Activated CD4-positive, alpha-beta T cell treated with anti-CD3 and anti-CD28 coated beads, Interleukin-2, amount 50 U/mL, for 24 hours (primary cell): ENCODE measurements at places on chromosomes 1 and 21.

GRCh38 chr1:152000964-152001630 is 7.4 kb upstream of the S100A10 start:
- no peak for DNase-seq

DNA sequence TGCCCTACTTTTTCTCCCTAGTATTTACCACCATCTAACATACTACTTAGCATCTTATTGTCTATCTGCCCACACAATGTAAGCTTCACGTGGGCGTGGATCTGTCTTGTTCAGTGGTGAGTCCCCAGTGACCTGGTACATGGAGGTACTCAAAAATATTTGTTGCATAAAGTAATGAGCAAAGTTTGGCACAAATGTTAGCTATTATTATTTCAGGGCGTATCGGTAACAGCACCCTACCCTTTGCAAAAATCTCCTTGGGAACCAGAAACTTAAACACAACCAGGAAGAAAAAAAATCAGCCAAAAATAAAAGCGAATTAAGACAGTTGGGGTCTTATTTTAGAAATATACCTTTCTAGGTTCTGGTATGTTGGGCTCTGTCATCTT is 454 bp upstream of the NENF start:
- DNase-seq: no peak

DNA sequence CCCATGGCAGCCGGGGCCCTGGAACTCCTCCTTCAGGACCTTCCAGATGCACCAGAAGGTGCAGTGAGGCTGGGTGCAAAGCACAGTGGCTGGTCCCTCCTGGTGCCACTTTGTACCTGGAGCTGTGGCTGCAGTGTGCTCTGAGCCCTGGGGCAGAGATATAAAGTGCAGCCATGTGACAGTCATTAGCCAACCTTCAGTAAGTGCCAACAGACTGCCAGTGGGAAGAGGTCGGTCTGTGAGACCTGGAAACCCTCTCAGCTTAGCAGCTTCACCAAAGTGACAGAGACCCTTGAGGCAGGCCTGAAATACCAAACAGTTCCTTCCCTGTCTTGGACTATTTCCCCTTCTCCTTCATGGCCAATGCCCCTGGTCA is 26.7 kb upstream of the NGF start:
- no peak for DNase-seq

DNA sequence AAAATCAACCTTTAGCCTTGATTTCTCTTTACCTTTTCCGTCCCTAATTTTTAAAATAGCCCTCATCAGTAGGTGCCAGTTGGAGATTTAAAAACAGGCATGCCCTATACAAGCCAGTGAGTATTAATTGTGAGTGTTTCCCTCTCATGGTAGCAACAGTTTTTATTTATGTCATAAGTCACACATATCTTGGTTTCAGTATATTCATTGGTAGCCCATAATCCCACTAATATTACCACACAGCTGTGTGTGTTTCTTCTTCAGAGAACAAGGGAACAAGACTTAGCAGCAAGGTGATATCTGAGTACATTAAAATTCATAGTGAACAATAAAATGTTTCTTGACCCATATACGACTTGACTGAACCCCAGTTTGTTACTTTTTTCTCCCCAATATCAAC is 68.6 kb upstream of the HSPA13 start:
- no peak for DNase-seq

DNA sequence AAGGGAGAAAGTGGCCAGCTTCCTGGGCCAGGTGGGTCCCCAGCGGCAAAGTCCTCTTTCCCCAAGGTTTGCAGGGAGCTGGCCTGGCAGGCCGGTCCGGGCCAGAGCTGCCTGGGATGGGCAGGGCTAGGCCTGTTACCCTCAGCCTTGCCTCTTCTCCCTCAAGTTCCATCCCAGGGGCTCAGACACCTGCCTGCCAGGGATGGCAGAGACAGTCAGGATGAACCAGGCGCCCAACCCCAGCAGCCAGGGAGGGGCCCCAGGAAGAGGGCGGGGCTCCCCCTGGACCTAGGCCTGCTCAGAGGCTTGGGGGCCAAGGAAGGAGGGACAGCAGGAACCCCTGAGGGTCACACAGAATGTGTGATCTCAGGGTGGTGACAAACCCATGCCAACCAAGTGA is 120.6 kb downstream of the CASZ1 start:
- no peak for DNase-seq

DNA sequence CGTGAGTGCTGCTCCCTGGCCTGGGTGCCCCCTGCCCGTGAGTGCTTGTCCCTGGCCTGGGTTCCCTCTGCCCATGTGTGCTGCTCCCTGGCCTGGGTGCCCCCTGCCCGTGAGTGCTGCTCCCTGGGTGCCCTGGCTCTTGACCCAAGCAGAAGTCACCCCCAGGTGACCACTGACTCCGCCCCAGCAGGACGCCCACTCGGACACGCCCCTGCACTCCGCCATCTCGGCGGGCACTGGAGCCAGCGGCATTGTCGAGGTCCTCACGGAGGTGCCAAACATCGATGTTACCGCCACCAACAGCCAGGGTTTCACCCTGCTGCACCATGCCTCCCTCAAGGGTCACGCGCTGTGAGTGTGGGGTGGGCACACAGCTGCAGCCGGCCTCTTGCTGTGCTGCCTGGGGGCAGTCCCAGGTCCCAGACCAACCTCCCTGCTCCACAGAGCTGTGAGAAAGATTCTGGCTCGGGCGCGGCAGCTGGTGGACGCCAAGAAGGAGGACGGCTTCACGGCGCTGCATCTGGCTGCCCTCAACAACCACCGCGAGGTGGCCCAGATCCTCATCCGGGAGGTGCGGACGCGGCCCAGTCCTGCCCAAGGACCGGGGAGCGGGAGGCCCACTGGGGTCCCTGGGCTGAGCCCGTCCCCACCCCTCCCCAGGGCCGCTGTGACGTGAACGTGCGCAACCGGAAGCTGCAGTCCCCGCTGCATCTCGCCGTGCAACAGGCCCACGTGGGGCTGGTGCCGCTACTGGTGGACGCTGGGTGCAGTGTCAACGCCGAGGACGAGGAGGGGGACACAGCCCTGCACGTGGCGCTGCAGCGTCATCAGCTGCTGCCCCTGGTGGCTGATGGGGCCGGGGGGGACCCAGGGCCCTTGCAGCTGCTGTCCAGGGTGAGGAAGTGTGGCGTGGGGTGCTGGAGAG is 3.9 kb upstream of the MMP23B start:
- DNase-seq: no peak

DNA sequence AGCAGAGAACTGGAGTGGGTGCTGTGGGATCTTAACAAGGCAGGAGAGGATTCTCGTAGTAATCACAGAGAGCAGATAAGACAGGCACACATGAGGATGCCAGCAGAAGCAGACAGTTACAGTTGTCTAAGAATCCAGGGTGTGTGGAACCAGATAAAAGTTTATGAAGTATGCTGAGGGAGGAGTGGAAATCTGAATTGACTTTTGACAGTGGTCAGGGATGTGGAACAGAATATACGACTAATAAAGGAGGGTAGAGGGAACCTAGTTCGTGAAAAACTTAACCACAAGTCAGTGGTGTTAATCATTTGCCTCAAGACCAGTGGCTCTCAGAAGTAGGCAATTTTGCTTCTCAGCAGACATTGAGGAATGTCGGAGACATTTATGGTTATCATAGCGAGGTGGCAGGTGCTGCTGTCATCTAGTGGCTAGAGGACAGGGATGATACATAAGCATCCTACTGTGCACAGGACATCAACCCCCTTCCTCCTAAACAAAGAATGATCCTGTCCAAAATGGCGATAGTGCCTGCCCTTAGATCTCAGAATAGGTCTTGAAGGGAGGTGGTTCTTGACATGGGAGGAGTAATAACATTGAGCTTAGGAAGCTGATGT is 3.0 kb downstream of the LRRC8D start:
- DNase-seq: no peak

- DNase-seq: no peak
These were observed 31.8 kb downstream of the SDCCAG8 start for GRCh38 chr1:243287652-243288051.

DNA sequence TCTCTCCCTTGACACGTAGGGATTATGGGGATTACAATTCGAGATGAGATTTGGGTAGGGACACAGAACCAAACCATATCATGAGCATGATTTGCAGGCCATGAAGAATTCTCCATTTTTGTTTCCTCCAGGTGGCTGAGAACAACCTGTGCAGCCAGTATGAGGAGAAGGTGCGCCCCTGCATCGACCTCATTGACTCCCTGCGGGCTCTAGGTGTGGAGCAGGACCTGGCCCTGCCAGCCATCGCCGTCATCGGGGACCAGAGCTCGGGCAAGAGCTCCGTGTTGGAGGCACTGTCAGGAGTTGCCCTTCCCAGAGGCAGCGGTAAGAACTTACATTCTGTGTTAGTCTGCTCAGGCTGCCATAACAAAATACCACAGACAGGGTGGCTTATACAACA is 9.7 kb downstream of the MX1 start:
- DNase-seq: no peak

- DNase-seq: no peak
These were observed 26.8 kb upstream of the CADM3 start for GRCh38 chr1:159144571-159144970.

GRCh38 chr1:228889289-228889688 is 154.0 kb downstream of the RHOU start:
- DNase-seq: no peak

GRCh38 chr1:206925106-206925736 is 3.5 kb upstream of the FCMR start:
- no peak for DNase-seq

DNA sequence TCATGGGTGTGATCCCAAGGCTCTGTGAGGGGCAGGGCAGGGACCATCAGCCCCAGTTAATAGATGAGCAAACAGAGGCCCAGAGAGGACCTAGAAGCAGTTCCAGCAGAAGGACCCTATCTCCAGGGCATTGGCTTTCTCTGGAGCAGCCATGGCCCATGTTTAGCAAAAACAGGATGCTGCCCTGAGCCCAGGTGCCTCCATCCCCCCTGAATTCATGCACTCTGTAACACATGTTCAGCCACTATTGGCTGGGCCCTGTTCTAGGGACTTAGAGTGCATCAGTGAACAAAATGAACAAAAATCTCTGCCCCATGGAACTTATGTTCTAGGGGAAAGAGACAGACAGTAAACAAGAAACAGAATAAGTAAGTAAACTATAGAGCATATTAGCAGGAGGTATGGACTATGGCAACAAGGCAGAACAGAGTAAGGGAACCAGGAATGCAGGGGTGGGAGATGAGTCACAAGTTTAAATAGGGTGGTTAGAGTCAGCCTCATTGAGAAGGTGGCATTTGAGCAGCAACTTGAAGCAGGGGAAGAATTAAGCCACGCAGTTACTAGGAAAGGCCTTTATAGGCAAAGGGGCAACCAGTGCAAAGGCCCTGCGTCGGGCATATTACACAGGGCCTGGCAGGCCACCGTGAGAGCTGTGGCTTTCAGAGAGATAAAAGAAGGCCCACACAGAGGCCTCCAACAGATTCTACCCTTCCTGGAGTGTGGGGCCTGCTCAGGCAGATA is 185.9 kb upstream of the EDN2 start:
- DNase-seq: no peak

DNA sequence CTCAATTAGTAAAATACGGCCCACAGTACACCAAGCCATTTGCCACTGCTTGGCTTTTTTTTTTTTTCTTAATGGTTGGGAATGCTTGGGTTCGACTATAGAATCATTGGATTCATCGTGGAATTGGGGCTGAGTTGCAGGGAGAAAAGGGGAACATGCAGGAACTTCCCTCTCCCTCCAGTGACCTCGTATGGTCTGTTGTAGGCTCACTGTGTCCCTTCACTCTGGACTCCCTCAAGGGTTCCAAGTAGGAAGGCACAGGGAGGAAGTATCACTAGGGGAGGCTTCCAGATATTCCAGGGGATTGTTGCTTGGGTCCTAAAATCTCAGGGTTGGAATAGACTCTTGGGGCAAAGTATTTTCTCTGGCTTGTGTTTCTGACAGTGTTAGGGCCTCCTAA is 24.5 kb downstream of the PPFIA4 start:
- DNase-seq: no peak

DNA sequence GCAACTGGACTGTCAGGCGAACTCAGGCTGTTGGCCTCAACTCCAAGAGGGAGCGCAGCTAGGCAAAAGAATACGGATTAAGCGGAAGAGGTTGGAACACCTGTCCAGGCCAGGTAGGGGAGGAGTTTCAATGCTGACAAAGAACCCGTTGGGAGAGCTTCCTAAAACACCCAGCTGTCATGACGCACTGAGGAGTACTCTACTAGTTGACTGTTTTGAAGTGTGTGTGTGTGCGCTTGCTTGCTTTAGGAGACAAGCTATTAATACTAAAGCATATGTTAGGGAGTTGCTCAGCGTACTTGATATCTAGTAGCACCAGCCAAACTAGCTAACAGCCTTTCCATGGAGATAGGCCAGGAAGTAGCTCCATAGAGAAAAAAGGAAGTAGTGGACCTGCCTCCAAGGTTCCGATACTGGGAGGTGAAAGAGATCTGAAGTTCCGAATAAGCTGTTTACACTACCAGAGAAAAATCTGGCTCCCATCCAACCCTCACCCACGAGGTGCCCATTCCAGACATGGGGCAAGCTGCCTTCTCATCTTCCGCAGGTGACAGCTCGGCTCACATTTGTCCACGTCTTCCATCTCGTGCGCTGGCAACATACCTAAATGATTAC is 974 bp upstream of the FNBP1L start:
- DNase-seq: no peak

DNA sequence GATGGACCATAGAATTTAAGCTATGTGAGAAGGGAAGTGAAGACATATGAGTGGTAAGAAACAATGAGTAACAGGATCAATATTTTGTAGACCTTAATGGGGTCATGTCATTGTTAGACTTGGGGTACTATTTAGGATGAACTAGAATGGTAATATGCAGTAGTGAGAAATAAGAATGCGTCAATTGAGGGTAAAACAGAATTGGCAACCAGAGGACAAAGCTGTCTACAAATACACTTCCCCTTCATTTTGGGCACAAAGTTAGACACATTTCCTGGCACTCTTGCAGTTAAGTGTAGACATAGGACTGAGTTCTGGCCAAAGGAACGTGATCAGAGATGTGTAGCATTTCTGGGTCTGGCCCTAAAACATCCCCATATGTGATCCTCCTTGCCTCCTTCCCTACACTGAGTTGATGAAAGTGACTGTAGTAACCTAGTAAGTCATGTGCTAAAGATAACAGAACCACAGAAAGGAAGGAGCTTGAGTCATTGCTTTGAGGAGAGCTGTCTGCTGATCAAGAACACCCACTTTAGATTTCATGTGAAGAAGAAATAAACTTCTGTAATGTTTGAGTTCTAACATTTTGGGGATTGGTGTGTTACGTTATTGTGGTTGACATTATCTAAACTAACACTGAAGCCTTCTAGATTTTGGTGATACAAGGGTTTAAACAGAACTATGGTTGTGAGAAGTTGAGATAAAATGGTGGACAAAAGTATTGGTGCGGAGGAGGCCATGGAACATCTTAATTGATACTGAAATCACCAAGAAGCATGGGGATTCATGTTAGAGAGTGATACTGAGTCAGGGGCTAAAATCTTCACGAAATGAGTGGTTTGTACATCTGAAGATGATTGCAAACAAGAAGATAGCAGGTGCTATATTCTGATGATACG is 41.7 kb downstream of the CD55 start:
- DNase-seq: peak; percentile 42

DNA sequence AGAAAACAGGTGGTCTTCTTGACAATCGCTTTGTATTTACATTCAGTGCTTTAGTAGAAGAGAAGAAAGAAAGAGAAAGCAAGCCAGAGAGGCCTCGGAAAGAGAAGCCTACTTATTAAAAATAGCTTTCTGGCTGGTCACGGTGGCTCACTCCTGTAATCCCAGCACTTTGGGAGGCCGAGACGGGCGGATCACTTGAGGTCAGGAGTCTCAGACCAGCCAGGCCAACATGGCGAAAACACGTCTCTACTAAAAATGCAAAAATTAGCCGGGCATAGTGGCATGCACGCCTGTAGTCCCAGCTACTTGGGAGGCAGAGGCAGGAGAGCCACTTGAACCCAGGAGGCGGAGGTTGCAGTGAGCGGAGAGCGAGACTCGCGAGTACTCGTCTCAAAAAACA is 1.8 kb upstream of the SLC19A2 start:
- no peak for DNase-seq
